ENCODE measurements at places on chromosomes 12 and 14. TPM values are rescaled to one million over a fixed set of nuclear protein-coding genes. Genes with fewer than 3 reads are reported as not detected.

DNA sequence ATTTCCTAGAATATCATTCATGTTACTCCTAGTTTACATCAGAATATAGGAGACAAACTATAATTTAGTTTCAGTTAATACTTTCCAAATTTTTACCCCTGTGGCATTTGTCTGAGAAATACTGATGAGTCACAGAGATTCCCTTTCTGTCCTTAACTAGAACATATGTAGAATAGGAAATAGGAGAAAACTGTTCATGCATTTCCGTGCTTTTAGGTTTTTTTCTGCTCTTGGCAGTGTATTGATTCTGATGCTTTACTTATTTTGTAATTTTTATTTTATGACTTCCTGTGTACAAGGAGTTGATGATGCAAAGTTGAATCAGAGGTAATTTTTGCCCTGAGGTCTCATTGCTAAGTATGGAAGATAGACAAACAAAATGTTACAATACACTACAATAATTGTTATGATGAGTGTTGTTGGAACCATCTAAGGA is 23.0 kb downstream of the MNAT1 start:
- DNase-seq: no peak
- H3K27ac ChIP-seq: no peak overlapping the region
- H3K36me3 ChIP-seq: no peaks in the 10 kb centered on the region
- no peaks in the 10 kb centered on the region for H3K4me1 ChIP-seq
- H3K27me3 ChIP-seq: no peaks in the 10 kb centered on the region

GRCh38 chr12:119068129-119068856 is 87.0 kb downstream of the SRRM4 start:
- H3K36me3 ChIP-seq: no peaks in the 10 kb centered on the region
- no peak for DNase-seq
- no peaks in the 10 kb centered on the region for H3K4me1 ChIP-seq
- H3K27me3 ChIP-seq: no peaks in the 10 kb centered on the region
- H3K27ac ChIP-seq: no peak overlapping the region
- H3K4me3 ChIP-seq: no peak overlapping the region

Gene PIGH
- 21.6 TPM for total RNA-seq

Gene NPFF
- not detected for total RNA-seq

GRCh38 chr12:40534828-40535227 is 157.4 kb upstream of the CNTN1 start:
- no peak for DNase-seq
- H3K4me3 ChIP-seq: no peak overlapping the region
- H3K36me3 ChIP-seq: no peaks in the 10 kb centered on the region
- H3K27me3 ChIP-seq: no peaks in the 10 kb centered on the region
- H3K4me1 ChIP-seq: no peaks in the 10 kb centered on the region

DNA sequence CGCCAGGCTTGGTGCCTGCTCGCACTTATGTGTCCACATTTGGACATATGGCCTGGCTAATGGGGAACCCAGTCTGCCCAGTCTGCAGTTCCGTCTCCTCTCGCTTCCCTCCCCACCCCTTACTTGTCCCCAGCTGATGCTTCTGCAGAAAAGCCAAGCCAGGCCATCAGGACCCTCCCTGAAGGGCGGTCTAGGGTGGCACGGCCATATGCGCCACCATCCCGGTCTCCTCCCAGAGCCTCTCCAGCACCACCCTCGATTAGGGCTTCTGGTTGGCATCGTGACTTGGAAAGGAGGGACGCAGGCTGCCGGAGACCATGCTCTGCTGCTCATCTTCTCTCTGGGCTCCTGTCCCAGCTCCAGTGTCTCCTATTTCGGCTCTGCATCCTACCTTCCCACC is 54.6 kb downstream of the CALM1 start:
- H3K4me1 ChIP-seq: peaks cover 5% of the 10 kb centered on the region
- H3K4me3 ChIP-seq: no peak overlapping the region
- H3K36me3 ChIP-seq: no peaks in the 10 kb centered on the region
- no peak overlapping the region for H3K27ac ChIP-seq
- H3K27me3 ChIP-seq: no peaks in the 10 kb centered on the region

- H3K4me3 ChIP-seq: no peak overlapping the region
- no peak overlapping the region for H3K27ac ChIP-seq
- H3K36me3 ChIP-seq: no peaks in the 10 kb centered on the region
- peaks cover 11% of the 10 kb centered on the region for H3K4me1 ChIP-seq
- H3K27me3 ChIP-seq: no peaks in the 10 kb centered on the region
- no peak for DNase-seq
Measured at GRCh38 chr14:20699931-20700330, 11.4 kb downstream of the ANG start.

Gene GALNT8
- 0.09 TPM for total RNA-seq

Gene HCAR3
- 2.1 TPM for total RNA-seq

Gene ZFHX2
- 2.9 TPM for total RNA-seq

DNA sequence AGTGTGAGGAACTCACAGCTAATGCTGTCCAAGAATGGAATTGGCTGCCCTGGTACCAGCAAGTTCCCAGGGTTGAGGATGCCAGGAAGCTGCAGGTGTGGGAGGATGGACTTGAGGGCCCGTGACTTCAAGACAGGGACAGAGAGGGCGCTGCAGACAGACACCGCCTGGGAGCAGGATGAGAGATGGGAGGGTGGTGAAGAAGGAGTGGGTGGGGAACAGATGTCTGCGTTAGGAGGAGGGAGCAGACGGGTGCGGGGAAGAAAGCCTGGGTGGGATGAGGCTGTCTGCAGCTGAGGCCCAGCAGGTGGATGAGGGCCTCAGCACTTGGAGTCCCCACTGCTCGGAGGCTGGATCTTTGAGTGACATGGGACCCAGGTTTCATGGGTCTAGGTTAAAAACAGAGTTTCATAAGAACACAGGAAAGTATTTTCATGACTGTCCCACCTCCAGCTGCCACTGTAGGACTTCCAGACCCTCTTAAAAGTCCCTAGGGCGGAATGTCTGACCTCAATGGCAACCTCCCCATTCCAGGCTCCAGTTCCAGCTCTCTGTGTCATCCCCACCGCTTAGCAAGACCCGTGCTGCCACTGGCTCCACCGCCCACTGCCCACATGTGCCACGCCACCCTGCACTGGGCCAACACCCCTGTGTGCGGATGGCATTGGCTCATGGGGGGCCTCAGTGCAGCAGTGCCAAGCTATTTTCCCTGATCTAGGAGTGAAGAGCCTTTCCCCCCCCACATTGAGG is 70.3 kb upstream of the SCN8A start:
- no peak overlapping the region for H3K27ac ChIP-seq
- no peaks in the 10 kb centered on the region for H3K36me3 ChIP-seq
- H3K4me3 ChIP-seq: no peak overlapping the region
- H3K4me1 ChIP-seq: no peaks in the 10 kb centered on the region
- no peaks in the 10 kb centered on the region for H3K27me3 ChIP-seq
- DNase-seq: no peak

DNA sequence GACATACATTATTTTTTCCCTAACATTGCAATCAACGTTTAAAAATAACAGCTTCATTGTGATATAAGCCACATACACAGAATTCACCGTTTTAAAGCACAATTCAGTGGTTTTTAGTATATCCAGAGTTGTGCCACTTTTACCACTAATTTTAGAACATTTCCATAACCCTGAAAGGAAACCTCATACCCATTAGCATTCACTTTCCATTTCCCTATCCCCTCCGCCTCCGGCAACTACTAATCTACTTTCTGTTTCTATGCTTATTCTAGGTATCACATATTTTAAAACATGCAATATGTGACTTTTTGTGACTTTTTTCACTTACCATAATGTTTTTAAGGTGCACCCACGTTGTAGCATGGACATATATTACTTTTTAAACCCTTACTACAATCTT is 55.6 kb upstream of the ISM2 start:
- no peaks in the 10 kb centered on the region for H3K27me3 ChIP-seq
- H3K4me3 ChIP-seq: no peak overlapping the region
- no peak for DNase-seq
- no peaks in the 10 kb centered on the region for H3K36me3 ChIP-seq
- peaks cover 19% of the 10 kb centered on the region for H3K4me1 ChIP-seq

Gene KRT2
- total RNA-seq: not detected

Gene BMP4
- 39.3 TPM for total RNA-seq

GRCh38 chr12:29043069-29043468 is 106.0 kb upstream of the FAR2 start:
- H3K27ac ChIP-seq: no peak overlapping the region
- H3K27me3 ChIP-seq: no peaks in the 10 kb centered on the region
- no peak for DNase-seq
- no peak overlapping the region for H3K4me3 ChIP-seq

DNA sequence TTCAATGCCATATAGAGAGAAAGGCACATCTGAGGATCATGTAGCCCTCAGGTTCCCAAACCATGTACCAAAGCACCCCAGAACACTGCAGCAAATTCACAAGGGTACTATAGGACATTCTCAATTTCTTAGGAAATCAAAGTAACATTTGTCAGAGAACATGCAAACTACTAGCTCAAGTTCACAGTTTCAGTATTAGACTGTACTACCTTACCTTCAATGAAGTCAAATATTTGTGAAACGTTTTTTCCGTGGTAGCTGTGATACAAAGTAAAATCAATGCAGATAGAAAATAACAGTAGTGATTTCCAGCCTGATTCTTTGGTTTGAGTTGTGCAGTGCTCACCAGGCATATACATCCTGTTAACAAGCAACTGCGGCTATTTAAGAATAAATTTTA is 197.1 kb downstream of the MED13L start:
- H3K36me3 ChIP-seq: no peaks in the 10 kb centered on the region
- no peaks in the 10 kb centered on the region for H3K4me1 ChIP-seq
- DNase-seq: no peak
- H3K4me3 ChIP-seq: no peak overlapping the region
- H3K27ac ChIP-seq: no peak overlapping the region

Gene SLC2A14
- total RNA-seq: 0.10 TPM

Gene TEX52
- not detected for total RNA-seq

GRCh38 chr14:24458736-24459135 is 16.2 kb upstream of the SDR39U1 start:
- H3K4me3 ChIP-seq: no peak overlapping the region
- no peak for DNase-seq
- H3K27ac ChIP-seq: no peak overlapping the region
- no peaks in the 10 kb centered on the region for H3K27me3 ChIP-seq

DNA sequence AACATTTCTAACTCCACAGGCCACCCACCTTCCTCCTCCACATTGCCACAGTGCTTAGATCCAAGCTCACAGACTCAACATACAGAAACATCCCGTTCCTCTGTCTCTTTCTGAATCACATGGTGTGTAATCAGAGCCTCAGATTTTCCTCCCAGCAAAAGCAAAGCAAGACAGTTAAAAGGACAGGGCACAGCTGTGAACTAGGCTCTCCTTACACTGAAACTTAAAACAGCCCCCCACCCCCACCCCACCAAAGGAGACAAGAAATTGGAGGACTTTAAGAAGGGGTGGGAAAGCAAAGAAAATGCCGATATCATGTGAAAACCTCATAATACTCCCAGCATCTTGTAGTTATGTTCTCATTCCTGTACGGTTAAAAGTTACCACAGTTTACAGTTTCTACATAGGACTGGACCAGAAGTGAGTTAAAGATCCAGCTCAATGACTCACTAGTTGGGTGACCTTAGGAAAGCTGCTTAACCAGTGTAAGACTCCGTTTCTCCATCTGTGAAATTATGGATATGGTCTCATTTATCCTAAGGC is 4.8 kb downstream of the YBX3 start:
- peaks cover 5% of the 10 kb centered on the region for H3K27me3 ChIP-seq
- peak; percentile 16 for DNase-seq
- no peak overlapping the region for H3K4me3 ChIP-seq
- H3K4me1 ChIP-seq: peaks cover 50% of the 10 kb centered on the region
- H3K36me3 ChIP-seq: peaks cover 25% of the 10 kb centered on the region

- H3K27ac ChIP-seq: no peak overlapping the region
- H3K36me3 ChIP-seq: no peaks in the 10 kb centered on the region
- peaks cover 11% of the 10 kb centered on the region for H3K4me1 ChIP-seq
Measured at GRCh38 chr14:61517911-61518384, 177.4 kb upstream of the HIF1A start.

Measured in left lung (tissue), 14 donors.